ENCODE measurements at places on chromosomes 2 and 18.

DNA sequence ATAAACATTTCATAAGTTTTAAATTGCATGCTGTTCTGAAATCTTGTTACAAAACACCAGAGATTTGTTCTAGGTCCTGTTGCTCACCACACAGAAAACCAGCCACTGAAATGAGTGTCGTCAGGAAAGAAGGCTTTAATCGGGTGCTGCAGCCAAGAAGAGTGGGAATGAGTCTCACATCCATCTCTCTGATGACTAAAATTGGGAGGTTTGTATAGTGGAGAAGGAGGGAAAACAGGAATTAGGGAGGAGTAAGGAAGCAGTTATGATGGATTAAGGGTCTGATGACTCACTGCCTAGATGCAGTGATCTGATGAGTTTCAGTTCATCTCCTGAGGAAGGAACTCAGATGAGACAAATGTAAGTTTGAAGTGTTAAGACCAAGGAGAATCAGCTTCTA, 42.1 kb upstream of the GPR39 start:
- no peak for DNase-seq

DNA sequence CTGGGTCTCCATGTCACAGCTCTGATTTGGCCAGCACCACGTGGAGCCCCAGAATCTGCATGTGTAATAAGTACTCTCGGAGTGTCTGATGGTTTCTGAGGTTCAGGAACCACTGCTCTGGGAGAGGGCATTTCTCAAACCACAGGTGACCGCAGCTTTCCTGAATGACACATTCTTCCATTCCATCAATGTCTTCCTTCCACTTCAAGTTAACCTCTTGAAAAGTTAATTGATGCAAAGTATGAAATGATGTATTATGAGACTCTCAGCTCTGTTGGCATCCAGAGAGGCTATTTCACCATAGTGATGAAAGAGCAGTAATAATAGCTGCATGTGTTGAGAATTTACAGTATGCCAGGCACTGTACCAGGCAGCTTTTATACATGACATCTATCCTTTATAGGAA, 61.3 kb upstream of the CRIM1 start:
- DNase-seq, result no peak

DNA sequence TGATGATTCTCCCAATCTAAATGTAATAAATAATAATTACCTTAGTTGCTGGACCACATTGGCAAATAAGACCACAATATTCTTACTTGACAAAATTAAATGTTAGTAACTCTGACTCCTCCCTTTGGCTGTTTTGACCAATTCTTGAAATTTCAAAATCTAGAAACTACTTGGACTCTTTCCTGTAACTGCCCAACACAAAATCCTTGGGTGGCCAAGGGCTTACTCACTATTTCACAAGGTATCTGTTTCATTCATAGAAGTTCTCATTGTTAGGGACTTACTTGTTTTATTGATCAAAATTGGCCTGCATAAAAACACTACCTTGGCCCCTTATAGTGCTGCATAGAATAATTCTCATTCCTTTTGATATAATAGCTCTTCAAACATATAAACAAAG, 19.4 kb downstream of the CDH20 start:
- no peak for DNase-seq

GRCh38 chr18:9750606-9751304, 42.7 kb downstream of the RAB31 start:
- DNase-seq, result no peak

GRCh38 chr2:232338759-232339106, 39.8 kb upstream of the ALPP start:
- no peak for DNase-seq

DNA sequence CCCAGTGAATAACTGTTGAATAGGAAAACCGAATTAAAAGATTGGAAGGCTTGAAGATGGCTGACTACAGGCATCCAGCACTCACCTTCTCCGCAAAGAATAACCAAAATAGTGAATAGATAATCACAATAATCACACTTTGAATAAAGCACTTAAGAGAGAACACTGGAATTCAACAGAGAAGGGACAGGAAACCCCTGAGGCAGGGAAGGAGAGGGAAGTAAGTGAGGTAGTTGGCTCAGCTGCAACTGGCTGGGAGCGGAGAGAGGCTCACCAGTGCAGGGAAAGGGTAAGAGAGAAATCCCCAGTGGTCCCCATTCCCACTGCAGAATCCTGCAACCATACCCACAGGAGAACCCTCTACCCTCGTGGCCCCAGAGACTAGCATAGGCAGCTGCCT, 246.6 kb upstream of the NCKAP5 start:
- no peak for DNase-seq

DNA sequence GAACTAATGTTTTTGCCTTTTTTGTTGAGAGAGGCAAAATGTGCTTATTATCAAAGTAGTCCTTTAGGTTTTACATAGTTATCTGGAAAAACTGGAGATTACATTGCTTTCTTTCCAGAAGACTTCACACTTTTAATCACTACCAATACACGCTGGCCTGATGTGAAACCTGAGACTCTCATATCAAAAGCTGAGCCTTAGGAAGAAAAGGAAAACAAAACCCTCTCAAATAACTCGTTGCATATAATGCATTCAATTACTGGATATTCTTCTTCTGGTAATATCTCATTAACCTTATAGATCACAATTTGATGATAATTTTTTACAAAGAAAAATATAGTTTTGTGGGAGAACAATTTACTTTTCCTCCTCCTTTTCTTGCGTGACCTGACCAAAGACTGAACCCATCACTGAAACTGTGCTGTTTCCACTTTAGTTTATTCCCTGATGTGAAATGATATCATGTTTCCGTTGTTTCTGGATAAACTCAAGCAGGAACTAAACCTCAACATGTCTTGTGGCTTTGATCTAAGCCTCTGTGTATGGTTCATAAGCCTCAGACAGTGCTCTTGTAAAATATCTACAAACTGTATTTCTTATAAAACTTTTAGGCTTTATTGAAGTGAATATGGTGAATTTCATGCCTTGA, 332.4 kb downstream of the GULP1 start:
- DNase-seq, result no peak

DNA sequence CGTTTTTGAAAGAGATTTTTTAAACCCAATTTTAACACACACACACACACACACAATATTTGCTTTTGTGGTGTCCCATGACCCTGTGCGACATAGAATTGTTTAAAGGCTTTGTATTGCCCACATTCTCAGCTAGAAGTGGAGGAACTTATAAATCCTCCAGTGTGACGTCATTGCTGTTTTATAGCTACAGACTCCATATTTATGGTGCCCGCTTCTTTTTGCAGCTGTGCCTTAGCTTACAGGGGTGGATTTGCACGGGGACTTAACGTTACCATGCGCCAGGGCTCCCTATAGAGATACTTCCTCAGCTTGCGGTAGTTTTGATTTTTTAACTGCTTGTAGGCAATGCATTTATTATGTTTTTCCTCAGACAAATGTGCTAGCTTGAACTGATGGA, 101.9 kb upstream of the SMIM21 start:
- DNase-seq, result no peak

- DNase-seq, result no peak
Measured at GRCh38 chr2:95738301-95738700, 146.5 kb downstream of the TRIM43 start.

GRCh38 chr2:233329489-233330135, 22.0 kb downstream of the SAG start:
- no peak for DNase-seq

GRCh38 chr2:147327613-147328012, 517.2 kb upstream of the ACVR2A start:
- no peak for DNase-seq

- no peak for DNase-seq
Measured at GRCh38 chr2:26521913-26522180, 43.9 kb upstream of the OTOF start.

GRCh38 chr2:37405781-37406180, 61.4 kb downstream of the QPCT start:
- DNase-seq, result no peak

- DNase-seq, result no peak
Measured at GRCh38 chr2:51511002-51511401, 479.1 kb upstream of the NRXN1 start.

GRCh38 chr18:3179430-3180089, 40.2 kb downstream of the MYOM1 start:
- DNase-seq, result no peak

Data from endothelial cell (in vitro differentiated cells).